ENCODE measurements at places on chromosomes 6 and 20.

DNA sequence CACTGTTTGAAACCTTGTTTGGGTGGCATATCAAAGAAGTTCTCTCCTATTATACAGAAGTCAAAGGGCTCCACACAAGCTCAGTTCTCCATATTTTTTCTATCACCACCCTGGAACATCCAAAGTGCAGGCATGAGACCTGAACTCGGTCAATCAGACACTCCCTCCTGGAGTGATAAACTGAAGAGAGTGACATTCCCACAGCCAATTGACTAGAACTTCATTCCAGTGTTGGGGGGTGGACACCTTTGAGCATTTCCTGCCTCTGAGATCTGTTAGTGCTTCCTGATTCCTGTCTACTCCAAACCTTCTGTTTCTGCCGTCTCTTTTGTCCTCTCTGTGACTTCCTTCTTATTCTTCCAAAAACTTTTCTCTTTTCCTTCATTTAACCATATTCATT lies 220.7 kb upstream of the NOX3 start:
- DNase-seq = no peak

- peak; percentile 28 for DNase-seq
Observed at GRCh38 chr6:37783856-37784584, 35.5 kb upstream of the ZFAND3 start.

GRCh38 chr20:48308882-48309281 lies 518.9 kb downstream of the PREX1 start:
- no peak for DNase-seq

DNA sequence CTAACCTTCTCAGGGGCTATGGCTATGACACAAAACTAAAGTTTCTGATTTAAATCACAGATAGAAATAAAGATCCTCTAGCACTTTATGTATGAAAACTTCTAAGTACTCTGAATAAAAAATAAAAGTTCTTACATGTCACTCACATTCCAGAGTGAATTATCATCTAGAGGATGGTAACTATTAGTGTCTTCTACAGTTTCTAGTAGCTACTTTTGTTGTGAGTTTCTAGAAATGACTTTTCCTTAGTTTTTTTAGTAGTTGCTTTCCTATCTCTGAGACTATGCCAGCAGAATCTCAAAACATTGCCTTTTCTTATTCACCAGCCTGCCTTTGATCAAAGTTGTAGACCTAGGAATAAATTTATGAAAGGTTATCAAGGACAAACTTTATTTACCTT lies 10.1 kb downstream of the ZNF318 start:
- no peak for DNase-seq

DNA sequence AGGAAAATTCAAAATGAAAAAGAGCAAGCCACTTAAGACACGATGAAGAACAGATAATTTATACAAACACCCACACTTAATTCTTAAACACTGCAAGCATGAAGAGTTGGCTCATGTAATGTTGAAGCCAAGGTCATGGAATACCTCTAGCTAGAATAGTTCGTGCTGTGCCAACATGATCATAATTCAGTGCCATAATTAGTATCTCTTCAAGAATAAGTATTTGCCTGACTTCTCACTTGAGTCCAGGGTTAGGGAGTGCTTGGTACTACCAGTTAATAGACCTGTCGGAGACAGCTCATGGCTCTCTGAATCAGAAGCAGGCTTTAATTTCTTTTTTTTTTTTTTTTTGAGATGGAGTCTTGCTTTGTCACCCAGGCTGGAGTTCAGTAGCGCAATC lies 206.3 kb downstream of the UNC5CL start:
- DNase-seq = no peak

GRCh38 chr6:156974830-156975261 lies 197.7 kb downstream of the ARID1B start:
- no peak for DNase-seq

GRCh38 chr6:208364-208763 lies 83.9 kb upstream of the DUSP22 start:
- DNase-seq = peak; percentile 20

- DNase-seq = no peak
Observed at GRCh38 chr6:130694606-130695005, 132.6 kb upstream of the SMLR1 start.

DNA sequence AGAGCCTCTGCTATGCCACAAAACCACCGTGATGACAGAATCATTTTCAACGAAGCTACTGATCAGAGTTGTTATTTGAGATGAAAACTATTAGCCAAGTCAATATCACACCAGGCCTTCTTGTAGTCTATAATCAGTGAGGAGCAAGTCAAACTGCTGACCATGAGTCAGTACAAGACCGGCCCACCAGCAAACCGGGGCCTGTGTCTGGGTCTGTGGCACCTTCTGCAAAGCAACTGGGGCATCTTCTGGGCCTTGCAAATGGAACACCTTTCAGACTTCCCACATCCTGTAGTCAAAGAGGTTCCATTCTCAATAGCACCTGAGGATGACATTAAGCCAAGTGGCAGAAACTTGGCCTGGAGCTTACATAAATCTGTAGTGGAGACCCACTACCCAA lies 38.5 kb downstream of the CPXM1 start:
- DNase-seq = no peak

DNA sequence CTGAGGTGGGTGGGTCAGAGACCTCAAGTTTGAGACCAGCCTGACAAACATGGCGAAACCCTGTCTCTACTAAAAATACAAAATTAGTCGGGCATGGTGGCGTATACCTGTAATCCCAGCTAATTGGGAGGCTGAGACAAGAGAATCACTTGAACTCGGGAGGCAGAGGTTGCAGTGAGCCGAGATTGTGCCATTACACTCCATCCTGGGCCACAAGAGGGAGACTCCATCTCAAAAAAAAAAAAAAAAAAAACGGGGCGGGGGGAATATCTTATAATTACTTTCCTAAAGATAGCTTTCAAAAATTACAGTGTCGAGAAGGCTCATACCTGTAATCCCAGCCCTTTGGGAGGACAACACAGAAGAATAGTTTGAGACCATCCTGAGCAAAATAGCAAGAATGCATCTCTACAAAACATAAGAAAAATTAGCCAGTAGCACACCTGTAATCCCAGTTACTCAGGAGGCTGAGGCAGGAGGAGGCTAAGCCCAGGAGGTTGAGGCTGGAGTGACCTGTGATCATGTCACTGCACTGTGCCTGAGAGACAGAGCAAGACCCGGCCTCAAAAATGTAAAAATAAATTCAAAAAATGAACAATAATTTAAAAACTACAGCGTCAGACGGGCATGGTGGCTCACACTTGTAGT lies 25.8 kb downstream of the CBFA2T2 start:
- DNase-seq = peak; percentile 17

DNA sequence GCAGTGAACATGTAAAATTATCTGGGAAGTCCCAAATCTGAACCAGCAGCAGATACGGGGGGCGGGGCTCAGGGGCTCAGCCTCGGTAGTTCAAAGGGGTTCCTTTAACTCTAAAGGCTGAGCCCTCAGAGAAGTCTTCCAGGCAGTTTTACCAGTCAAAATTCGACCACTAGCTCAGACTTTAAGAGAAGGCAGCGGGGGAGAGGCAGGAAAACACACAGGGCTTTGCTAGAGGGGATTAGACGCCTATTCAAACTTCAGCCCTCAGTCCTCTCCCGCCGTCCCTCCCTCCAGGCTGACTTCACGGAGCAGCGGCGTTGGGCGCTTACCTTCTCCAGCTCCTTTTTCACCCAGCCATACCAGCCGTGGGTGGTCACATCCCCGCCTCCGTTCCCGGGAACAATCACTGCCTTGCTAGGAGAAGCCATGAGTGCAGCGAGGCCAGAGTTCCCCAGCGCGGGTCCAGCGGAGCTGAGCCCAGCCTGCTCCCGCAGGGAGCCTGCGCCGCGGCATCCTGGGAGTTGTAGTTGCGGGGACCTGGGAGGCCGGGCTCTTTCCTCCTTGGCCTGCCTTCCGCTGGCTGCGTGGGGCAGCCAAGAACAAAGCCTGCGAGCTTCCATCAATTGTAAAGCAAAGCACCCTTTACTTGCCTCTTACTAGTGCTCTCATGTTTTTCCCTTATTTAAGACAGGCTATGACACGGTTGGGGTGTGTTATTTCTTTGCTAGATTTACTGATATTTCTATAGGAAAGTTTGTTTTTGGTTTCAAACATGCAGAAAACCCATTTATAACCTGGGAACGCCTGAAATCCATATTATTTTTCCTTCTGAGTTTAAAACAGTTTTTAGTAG lies at the start of gene RBBP9:
Gene RBBP9, minus strand, starts transcription at position 486 of the 853 bp plus-strand sequence. Its CDS starts 58 bp downstream, at position 428.
- DNase-seq = peak; percentile 76

- no peak for DNase-seq
Observed at GRCh38 chr20:16350465-16350864, 222.8 kb downstream of the KIF16B start.

DNA sequence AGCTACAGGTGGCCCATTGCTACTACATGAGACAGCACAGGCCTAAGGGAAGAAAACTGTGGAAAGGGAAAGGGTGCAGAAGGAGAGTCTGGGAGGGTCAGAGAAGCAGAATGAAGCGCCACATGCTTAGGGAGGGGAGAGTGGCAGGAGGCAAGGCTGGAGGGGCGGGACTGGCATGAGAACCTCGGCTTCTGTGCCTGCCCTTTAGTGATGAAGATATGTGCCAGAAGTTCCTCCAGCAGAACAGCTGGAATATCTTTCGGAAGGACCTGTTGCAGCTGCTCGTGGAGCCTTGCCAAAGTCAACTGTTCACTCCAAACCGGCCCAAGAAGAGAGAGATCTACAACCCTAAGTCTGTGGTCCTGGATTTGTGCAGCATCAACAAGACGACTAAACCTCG lies 61.8 kb downstream of the CNBD2 start:
- DNase-seq = no peak

- DNase-seq = peak; percentile 94
Observed at GRCh38 chr20:62617711-62618483, 24.4 kb upstream of the SLCO4A1 start.

GRCh38 chr6:156390621-156391020 lies 386.6 kb upstream of the ARID1B start:
- no peak for DNase-seq

- no peak for DNase-seq
Observed at GRCh38 chr20:57426271-57426689, 35.1 kb downstream of the RBM38 start.

- no peak for DNase-seq
Observed at GRCh38 chr6:131139599-131139998, 4.3 kb downstream of the AKAP7 start.

DNA sequence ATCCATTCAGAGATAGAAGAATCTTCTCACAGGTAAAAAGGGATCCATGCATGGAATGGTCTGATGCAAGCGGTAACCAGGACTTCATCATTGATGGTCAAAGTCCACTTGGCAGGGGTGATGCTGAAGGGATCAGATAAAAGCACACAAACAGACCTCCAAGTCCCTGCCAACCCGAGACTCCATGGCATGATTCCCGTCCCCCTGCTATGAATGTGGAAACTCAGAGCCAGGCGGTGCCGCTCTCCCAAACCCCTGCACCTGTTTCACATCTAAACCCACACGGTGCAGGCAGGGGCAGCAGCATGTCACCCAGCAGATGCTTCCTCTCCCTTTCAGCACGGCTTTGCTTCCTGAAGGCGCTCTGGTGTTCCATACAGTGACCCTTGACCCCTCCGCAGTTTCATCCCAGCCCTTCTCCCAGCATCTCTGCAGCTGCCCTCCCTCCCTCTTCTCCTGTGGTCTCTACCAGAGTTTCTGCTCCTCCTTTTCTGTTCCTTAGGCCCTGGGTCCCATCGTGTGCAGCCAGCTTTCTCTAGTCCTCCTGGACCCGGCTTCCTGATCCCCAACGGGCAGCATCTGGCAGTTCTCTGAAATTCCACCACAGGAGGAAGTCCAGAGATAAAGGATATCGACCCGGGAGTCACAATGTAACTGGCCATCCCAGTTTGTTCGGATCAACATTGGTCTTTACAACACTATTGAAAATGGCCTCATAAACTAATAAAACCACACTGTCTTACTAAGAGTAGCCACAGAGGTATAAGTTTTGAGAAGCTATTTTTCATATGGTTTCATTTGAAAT lies 235.0 kb downstream of the TTLL2 start:
- DNase-seq = no peak

DNA sequence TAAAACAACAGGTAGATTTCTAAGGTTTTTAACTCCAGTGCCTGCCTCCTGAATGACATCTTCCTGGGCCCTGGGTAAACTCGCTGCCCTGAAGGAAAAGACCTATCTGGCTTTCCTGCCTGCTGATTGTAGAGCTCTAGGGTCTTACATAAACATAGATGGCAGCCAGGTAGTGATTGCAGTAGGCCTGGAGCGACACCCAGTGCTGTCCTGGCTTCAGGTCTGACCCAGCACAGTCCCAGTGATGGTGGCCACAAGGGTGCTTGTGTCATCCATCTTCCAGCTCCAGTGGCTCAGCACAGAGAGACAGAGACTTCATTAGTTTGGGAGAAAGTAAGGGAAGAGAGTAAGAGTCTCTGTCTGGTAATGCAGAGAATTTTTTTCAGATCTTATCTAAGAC lies 542.9 kb upstream of the IMPG1 start:
- no peak for DNase-seq

- DNase-seq = no peak
Observed at GRCh38 chr20:60837173-60837770, 414.8 kb upstream of the CDH4 start.

- peak; percentile 92 for DNase-seq
Observed at GRCh38 chr6:134295953-134296553, 21.9 kb downstream of the SGK1 start.

DNA sequence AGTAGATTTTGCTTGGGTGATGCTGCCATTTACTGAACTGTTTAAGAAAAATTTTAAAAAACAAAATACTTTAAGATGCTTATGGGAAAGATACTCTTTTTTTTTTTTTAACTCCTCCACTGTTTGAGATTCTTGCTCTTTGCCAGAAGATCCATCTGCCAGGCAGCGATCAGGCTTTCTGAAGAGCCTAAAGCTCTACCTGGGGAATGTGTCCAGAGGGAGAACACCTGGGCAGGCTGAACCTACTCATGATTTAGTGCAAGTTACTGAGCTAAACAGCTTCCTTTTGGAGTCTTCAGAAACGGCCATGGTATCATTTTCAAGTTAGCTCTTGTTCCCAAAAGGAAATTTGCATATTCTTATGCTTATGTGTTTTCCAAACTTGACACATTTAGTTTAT lies 23.5 kb upstream of the MLIP start:
- no peak for DNase-seq

DNA sequence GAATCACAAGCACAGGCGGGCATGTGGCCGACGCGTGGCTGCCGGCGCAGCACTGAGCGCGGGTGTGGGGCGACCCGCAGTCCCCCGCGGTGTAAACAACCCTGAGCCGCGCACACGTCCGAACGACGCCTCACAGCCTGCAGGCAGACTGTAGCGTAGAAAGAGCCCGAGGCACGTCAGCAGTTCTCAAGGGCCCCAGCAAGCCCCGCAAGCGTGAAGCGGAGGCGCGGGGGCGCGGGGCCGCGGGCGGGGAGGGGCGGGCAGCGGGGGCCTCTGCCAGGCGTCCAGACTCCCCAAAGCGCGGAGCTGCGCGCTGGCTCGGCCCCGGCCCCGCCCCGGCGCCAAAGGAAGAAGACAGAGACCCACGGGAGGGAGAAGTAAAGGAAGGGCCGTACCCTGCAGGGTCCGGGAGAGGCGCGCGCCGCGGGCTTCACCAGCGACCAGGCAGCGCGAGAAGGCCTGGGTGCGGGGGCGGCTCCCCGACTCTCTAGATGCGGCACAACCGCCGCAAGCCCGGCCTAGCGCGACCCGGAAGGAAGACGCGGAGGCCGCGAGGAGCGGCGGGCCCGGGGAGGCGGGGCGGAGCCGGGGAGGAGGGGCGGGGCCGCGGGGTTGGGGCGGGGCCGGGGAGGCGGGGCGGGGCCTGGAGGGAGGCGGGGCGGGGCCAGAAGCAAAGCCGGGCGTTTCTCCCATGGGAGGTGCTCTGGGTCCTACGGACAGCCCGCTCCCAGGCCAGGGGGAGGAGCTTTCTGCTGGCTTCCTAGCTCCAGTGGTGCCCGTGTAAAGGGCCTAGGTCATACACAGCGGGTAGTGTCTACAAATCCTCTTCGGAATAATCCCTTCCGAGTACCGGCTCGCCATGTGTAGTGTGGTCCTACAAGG lies at the start of gene FBXL4:
Gene FBXL4, minus strand, starts transcription at position 536 of the 882 bp plus-strand sequence. CDS start 20,958 bp downstream, outside the sequence.
- DNase-seq = peak; percentile 90

GRCh38 chr6:144279484-144280150 lies 5.5 kb upstream of the UTRN start:
- no peak for DNase-seq

Measured in common myeloid progenitor, CD34-positive (primary cell).